ENCODE measurements at places on chromosomes 5 and 9.

DNA sequence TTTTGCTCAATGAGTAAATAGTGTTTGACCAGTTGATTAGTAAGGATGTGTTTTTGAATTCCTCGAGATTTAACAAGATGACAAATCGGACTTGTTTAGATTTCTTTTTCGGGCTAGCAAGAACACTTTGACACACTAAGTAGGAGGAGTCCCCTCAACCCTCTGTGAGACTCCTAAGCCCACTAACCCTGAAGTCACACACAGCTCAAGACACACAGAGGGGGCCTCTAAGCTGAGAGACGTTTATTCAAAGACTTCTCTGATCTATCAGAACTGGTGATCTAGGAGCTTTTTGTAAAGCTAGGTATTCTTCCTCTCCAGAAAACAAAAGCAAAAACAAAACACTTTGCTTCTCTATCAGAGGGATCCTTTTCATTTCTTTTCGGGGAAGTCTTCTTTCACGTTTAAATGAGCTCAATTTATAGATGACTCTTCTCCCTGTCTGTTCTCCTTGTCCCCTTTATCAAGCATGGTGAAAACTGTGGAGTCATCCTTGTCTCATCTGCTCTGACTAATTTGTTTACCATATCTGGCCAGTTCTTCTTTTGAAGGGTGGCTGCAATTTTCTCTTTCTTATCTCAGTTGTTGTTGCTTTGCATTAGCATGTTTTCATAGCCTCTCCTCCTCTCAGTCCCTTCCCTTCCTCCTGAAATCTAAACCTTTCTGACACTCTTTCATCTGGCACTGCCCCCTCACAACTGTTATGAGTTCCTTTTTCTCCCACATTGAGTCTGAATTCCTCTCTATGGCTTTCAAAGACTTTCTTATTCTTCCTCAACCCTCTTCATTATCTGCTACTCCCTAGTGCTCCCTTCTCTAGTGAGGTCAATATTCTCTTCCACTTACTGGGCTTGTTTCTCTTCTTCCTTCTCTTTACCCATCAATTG lies 68.5 kb upstream of the RAI14 start:
- peak; percentile 53 for DNase-seq

- no peak for DNase-seq
These were observed 1755.4 kb upstream of the ACO1 start for GRCh38 chr9:30628915-30629567.

DNA sequence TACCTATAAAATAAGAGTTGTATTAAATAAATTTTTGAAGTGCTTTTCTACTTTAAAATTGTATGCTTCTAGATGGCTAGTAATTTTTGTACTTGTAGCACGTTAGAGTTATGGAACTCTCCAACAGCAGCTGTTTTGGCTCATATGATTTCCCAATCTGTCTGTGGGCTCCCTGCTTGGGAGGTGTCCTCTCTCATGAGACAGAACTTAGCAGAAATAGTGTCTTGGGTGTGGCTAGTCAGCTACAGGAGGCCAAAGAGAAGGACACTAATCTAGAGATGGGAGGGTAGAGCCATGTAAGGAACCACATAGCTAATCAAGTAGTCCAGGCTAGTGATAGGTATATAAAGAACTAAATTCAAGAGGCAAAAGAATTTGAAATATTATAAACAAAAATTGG lies 78.4 kb upstream of the DAB2 start:
- DNase-seq: no peak

DNA sequence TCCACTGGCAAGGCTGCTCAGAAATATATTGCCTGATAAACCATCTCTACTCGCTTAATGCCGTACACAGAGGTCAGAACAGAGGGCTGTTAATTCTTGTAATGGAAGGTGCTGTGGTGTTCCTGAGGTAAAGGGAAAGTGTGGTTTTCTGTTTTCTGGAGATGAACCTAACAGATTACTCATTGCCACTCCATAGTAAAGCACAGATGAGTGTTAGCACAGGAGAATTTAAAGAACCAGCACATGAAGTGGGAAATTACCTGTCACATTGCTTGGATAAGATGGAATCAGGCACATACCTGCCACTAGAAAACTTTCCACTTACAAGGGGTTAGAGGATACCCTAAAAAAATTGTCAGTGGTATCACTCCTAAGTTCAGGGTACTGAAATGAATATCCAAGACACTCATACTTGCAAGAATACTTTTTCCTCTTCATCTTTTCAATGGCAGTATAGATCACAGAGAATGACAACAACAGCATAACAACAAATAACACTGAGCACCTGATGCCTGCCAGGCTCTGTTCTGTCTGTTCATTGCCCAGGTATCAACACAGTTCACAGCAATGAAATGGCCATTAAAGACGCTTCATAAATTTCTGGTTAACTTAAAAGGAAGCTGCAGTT lies 152.9 kb upstream of the GNA14 start:
- no peak for DNase-seq

- no peak for DNase-seq
These were observed 203.9 kb upstream of the VLDLR start for GRCh38 chr9:2417730-2418129.

- no peak for DNase-seq
These were observed 914.4 kb upstream of the SEMA6A start for GRCh38 chr5:117488976-117489500.

GRCh38 chr9:14303521-14303920 lies 10.4 kb downstream of the NFIB start:
- DNase-seq: no peak

- no peak for DNase-seq
These were observed 46.1 kb downstream of the NIPAL4 start for GRCh38 chr5:157506066-157506590.

DNA sequence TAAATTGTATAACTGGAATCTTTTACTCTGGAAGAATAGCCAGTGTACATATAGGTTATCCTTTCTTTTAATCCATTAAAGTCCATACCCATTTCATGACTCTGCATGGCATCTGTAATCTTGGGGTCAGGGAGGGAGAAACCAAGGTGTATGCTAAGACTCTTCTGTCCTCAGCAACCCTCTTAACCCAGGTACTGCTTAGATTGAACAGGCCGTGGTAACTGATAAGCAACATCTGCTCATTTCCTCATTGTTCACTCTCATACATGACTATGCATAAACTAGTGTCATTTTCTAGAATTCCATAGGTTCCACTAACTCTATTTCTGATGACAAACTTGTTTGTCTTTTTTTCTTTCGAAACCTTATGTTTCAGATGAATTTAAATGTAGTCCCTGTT lies 69.3 kb upstream of the IFNE start:
- no peak for DNase-seq

DNA sequence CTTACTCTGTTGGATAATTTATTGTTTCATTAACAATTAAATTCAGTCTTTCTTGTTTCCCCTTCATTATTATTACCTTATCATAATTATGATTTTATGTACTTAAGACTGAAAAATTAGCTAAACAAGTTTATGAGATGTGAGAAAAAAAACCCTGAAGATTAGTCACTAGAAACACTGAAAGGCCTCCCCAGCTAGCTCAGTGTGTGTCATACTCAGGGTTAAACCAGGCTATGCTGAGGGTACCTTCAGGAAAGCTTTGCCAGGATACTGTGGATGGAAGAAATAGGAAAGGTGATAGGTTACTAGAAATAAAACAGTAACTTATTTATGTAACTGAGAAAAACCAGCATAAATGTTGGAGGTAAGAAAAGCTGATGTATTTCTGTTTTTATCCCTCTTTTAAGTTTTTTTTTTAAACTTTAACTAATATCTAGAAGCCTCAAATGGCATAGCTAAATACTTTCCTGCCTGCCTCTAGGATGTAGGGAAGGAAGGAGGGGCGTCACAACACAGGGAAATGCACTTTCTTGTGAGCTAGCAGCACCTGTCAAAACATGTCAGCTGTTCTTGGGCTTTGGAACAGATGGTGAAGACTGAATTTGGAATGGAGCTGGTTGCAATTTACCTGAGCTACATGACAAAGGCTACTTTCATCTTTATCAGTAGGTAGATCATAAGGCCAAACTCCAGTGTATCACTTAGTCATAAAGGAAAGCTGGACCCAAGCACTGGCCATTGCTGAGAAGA lies 24.2 kb downstream of the NMRK1 start:
- DNase-seq: no peak

DNA sequence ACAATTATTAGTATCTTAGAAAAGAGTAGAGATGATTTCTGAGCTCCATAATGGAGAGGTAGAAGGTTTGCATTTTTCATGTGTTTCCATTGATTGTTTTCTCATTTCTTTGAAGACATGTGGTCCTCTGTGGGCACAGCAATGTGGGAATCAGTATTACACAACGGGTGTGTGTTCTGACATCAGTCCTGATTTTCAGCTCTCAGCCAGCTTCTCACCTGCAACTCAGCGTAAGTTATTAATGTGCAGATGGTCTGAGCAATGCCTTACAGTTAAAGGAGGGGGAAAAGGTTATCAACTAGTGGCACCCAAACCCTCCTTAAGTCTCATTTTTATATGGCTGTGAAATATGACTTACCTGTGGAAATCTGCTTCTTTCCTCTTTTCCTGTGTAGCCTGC lies 59.1 kb downstream of the ITGA2 start:
- no peak for DNase-seq

DNA sequence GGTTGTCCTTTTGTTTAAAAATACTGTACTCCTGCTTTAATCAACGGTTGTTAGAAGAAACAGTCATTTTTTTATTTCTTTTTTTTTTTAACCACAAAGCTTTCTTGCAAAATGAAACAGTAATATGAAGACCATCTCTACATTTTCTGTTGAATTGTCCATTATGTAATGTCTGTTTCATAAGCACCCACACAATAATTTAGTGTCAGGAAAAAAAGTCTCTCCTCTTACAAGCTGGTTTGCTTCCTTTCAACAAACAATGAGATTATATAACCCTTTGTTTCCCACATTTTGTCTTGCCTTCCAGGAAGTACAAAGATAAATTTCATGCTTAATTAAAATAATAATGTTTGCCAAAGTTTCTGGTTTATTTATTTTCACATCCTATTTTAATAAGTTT lies 16.7 kb downstream of the CTNNAL1 start:
- DNase-seq: no peak

- DNase-seq: no peak
These were observed 119.4 kb downstream of the NTRK2 start for GRCh38 chr9:84788803-84789462.

DNA sequence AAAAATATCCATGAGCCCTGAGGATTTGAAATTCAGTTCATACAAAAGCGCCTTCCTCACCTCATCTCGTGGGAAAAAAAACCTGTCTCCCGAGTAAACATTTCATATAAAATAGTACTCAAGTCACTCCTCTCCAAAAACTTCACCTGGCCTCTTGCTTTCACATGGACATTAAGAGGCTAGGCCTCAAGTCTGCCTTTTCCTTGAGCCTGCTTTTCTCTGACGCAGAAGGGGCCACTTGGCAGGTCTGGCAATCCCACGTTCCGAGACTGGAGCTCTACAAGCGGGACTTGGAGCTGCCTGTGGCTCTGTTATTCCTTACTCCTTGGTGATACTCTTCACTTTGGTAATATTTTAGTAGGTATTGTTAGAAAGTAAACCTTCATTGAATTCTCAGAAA lies 26.9 kb upstream of the CKS2 start:
- DNase-seq: no peak

DNA sequence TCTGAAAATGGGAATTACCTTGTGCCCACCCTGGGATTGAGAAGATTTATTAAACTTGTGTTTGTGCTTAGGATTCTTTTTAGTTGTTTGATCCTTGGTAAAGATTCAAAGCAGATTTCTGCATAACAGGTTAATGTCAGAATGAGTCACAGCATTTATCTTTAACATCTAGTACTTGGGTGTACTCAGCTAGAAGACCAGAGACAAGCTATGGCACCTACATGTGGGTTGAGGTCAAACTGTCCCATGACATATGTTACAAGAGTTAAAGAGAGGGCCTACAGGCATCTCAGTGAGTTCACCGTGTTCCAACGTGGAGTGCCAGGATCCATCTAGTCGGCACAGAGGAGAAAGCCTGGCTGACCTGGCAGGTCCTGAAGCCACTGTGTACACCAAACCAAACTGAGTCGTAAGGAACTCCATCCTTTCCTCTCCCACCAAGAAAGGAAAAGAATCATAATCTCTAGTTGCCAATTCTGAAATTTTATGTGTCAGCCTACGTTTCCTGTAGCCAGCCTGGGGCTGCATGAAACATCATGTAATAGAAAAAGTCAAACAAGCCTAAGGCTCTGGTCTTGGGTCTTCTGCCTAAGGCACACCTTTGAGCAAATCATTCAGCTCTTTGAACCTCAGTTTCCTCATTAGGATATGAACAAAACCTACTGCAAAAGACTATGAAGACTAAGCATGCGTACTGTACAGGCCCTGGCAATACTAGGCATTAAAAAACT lies 73.7 kb downstream of the RCL1 start:
- DNase-seq: no peak

DNA sequence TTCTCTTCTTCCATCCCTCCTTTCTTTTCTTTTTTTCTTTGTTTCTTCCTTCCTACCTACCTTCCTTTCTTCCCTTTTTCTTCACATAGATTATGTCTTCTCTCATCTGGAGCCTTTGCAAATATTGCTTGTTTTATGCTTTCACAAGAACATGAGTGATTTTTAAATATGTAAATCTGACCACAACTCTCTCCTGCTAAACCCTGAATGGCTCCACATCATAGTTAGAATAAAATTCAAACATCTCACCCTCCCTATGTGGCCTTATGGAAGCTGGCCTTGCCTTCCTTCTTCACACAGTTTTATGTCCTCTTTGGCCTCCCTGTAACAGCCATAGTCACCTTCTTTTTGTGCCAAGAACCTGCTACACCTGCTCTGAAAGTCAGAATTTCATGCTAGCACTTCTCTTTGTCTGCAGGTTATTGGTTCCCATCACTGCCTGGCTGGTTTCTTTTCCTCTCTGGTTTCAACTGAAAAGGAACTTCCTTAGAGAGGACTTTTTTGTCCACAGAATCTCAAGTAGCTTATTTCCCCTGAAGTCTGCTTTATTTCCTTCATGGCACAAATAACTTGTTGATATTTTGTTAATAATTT lies 114.3 kb upstream of the TNC start:
- no peak for DNase-seq

DNA sequence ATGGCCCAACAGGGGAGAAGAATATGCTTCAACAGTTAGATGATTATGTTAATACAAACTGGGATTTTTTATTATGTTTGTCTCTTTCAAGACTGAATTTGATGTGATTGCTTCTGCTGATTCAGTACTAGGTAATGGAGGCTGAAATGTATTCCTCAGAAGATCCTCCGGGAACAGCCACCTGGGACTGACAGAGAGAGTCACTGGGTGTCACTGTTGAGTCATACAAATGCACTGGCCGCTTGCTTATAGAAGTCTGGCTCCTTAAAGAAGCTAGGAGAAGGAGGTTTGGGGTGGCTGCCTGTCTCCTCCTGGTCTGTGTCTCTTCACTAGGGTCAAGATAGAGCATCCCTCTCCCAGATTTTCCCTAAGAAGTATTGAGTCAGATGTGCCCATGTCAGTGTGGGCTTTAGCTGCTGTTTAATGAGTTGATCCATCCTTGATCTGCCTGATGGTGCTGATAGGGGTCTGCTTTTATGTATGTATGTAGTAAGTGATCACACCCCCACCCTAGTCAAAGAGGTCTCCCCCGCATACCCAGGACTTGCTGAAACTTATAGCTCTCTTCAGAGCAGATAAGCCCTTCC lies 773.4 kb downstream of the BRINP1 start:
- DNase-seq: no peak

- DNase-seq: no peak
These were observed 102.5 kb downstream of the SREK1 start for GRCh38 chr5:66246608-66247007.

All from LoVo (cell line).